Activated CD4-positive, alpha-beta T cell treated with anti-CD3 and anti-CD28 coated beads, Interleukin-2, amount 10 ng/mL, durations not matched to agents 7 days and 5 days (primary cell): ENCODE measurements at places on chromosomes 11 and 22. TPM values are rescaled to one million over a fixed set of nuclear protein-coding genes. Genes with fewer than 3 reads are reported as not detected.

DNA sequence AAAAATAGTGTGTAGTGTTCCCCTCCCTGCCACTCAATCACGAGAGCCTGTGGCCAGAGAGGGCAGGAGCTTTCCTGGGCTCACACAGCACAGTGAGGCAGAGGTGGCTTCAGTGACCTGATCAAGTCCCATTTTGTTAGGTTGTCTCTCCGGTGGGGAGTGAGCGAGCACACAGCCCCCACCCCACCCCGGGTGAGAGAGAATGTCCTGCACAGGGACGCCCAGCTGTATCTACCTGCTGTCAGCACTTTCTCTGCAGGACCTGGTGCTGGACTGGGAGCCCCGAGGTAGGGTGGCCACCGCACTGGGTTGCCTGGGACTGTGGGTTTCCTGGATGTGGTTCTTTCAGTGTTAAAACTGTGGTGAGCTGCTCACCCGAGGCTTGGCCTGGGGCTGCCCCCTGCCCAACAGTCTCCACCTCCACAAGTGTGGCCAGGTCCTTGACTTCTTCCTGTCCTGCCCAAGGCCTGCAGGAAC is 6.1 kb downstream of the CAPN5 start:
- no peaks in the 10 kb centered on the region for H3K36me3 ChIP-seq
- no peak for DNase-seq
- H3K27me3 ChIP-seq = peaks cover 8% of the 10 kb centered on the region
- H3K27ac ChIP-seq = no peak overlapping the region

- H3K4me3 ChIP-seq = peak overlapping the region; percentile 31
- peak; percentile 25 for DNase-seq
- peaks cover 4% of the 10 kb centered on the region for H3K27me3 ChIP-seq
Observed at GRCh38 chr22:45612451-45612901, 59.2 kb upstream of the ATXN10 start.

GRCh38 chr11:71284525-71285092 is 32.2 kb upstream of the SHANK2 start:
- no peaks in the 10 kb centered on the region for H3K36me3 ChIP-seq
- no peak overlapping the region for H3K27ac ChIP-seq
- no peak for DNase-seq
- peaks cover 2% of the 10 kb centered on the region for H3K27me3 ChIP-seq
- no peak overlapping the region for H3K4me3 ChIP-seq
- no peaks in the 10 kb centered on the region for H3K4me1 ChIP-seq

DNA sequence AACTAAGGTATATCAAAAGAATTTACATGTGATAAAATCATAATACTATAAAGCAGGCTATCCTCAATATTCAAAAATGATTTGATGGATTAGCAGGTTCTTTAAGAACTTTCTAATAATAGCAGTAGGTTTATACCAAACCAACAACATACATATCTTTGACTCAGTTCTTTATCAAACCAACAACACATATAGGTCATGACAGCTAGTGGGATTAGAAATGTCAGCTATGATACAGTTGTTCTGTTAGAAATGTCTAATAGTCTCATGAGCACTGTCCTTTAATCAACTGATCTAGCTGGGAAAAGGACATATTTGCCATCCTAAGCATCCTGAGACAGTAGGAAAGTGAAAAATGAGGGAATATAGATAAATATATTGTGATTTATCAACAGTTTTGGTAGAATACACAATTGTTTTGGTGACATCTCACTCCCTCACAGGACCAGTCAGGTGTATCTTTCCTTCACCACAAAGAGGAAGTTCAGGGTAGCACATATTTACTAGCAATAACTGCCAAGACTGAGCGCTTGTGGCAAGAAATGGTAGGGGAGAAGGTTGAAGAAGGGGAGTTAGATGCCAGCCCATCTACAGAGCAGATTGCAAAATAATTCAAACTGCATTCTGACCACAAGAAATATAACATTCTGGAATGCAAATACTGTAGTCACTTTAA is 90.8 kb upstream of the APOA1 start:
- H3K27me3 ChIP-seq = no peaks in the 10 kb centered on the region
- H3K27ac ChIP-seq = peak overlapping the region; percentile 92
- peak; percentile 31 for DNase-seq
- H3K4me3 ChIP-seq = peak overlapping the region; percentile 54

Gene ZNF280B
- 1.9 TPM for total RNA-seq

GRCh38 chr22:20175597-20175900 is 24.7 kb upstream of the CCDC188 start:
- H3K27me3 ChIP-seq = no peaks in the 10 kb centered on the region
- no peak for DNase-seq
- no peak overlapping the region for H3K4me3 ChIP-seq
- H3K36me3 ChIP-seq = no peaks in the 10 kb centered on the region
- H3K4me1 ChIP-seq = no peaks in the 10 kb centered on the region
- no peak overlapping the region for H3K27ac ChIP-seq

DNA sequence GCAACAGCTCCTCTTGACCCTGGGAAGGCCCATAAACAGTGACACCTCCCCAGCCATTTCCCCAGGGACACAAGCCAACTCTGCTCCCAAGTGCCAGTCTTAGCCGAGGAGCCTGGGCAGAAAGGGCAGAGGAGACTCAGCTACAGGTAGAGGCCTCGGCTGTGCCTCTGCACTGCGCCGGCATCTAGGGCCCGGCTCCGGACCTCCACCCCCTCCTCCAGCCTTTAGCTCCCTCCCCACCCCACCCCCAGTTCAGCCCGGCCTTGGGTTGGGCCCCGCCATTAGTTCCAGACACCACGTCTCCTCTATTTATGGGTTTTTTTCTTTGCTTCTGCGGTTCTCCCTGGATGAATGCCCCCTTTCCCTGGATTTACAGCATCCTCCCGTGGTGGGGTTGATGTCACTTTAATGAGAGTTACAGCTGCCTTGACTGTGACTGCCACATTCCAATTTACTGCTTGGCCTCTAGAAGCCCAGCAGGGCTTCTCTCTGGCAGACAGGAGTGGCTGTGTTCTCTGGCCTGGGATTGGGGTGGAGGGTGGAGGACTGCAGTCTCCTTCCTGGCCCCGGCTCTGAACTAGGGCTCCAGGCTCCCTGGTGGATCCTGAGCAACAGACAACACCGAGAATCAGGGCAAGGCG is 13.5 kb upstream of the OAF start:
- peaks cover 12% of the 10 kb centered on the region for H3K27me3 ChIP-seq
- DNase-seq = no peak
- no peak overlapping the region for H3K27ac ChIP-seq
- no peaks in the 10 kb centered on the region for H3K36me3 ChIP-seq
- no peaks in the 10 kb centered on the region for H3K4me1 ChIP-seq

DNA sequence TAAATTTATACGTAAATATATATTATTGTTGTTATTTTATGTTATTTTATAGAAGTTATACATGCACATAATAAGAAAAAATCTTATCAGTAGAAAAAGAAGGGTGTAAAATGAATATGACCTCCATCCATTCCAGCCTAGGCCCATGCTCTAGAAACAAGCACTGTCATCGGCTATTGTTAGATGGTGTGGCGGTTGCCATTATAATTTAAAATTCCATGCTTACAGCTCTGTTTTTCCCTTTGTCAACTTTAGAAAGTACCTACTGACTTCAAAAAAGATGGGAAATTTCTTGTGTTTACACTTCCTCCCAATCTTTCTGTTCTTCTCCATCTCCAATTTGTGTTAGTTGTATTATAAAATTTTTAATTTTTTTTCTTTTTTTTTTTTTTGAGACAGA is 61.9 kb upstream of the RDX start:
- peaks cover 17% of the 10 kb centered on the region for H3K4me1 ChIP-seq
- no peak overlapping the region for H3K4me3 ChIP-seq
- DNase-seq = no peak
- H3K27me3 ChIP-seq = no peaks in the 10 kb centered on the region

- H3K4me1 ChIP-seq = no peaks in the 10 kb centered on the region
- H3K27ac ChIP-seq = no peak overlapping the region
- DNase-seq = no peak
- no peak overlapping the region for H3K4me3 ChIP-seq
- H3K27me3 ChIP-seq = no peaks in the 10 kb centered on the region
- H3K36me3 ChIP-seq = no peaks in the 10 kb centered on the region
Observed at GRCh38 chr11:100939571-100939970, 190.0 kb downstream of the PGR start.

- DNase-seq = no peak
- no peak overlapping the region for H3K27ac ChIP-seq
- no peaks in the 10 kb centered on the region for H3K4me1 ChIP-seq
- H3K36me3 ChIP-seq = no peaks in the 10 kb centered on the region
- no peak overlapping the region for H3K4me3 ChIP-seq
- peaks cover 7% of the 10 kb centered on the region for H3K27me3 ChIP-seq
Observed at GRCh38 chr11:94794287-94795168, 26.4 kb downstream of the AMOTL1 start.

DNA sequence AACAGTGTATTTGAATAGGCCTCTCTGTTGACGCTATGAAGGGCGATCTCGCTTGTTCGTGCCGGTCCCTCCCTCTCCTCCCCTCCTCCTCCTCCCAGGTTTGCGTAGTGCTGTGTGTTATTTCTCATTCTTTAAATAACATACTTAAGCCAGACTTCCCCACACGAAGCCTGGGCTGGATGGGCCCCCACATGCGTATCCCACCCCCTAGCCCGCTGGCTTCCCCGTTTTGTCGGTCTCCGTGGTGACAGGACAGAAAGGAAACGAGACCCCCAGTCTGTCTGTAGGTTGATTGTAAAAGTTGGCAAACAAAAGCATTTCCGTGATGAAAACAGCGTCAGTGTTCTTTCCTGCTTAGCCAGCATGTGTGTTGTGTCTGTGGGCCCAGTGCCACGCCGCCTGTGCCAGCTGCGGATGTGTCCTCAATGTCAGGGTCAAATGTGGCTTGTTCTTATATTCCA is 27.3 kb downstream of the FAM118A start:
- H3K4me1 ChIP-seq = peaks cover 42% of the 10 kb centered on the region
- H3K36me3 ChIP-seq = peaks cover 52% of the 10 kb centered on the region
- H3K4me3 ChIP-seq = no peak overlapping the region
- no peak for DNase-seq
- H3K27ac ChIP-seq = no peak overlapping the region

Gene DGCR6L
- total RNA-seq = 60.4 TPM

- no peaks in the 10 kb centered on the region for H3K4me1 ChIP-seq
- no peak overlapping the region for H3K27ac ChIP-seq
- DNase-seq = no peak
Observed at GRCh38 chr11:92954003-92954402, 15.4 kb upstream of the MTNR1B start.

Gene TMPRSS4
- total RNA-seq = not detected

- no peak for DNase-seq
- H3K4me1 ChIP-seq = no peaks in the 10 kb centered on the region
- no peak overlapping the region for H3K27ac ChIP-seq
- no peak overlapping the region for H3K4me3 ChIP-seq
- H3K27me3 ChIP-seq = no peaks in the 10 kb centered on the region
Observed at GRCh38 chr11:45945397-45945999, 23.0 kb downstream of the LARGE2 start.

DNA sequence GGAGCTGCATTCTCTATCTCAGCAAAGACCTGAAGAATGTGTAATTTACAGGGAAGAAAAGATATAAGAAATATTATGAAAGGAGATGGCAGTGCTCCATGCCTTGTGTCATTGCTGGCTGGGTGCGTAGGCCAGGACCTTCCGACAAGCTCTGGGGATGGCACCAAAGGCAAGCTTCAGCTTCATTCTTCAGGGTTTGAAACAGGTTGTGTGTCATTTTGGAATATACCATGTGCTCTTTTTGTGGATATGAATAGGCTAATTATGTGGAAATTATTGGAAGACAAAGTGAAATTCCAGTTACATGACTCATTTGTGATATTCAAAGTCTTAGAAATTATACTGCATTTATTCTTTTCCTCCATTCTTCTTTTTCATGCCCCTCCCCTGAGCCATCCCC is 5.7 kb upstream of the KIRREL3 start:
- no peak overlapping the region for H3K27ac ChIP-seq

DNA sequence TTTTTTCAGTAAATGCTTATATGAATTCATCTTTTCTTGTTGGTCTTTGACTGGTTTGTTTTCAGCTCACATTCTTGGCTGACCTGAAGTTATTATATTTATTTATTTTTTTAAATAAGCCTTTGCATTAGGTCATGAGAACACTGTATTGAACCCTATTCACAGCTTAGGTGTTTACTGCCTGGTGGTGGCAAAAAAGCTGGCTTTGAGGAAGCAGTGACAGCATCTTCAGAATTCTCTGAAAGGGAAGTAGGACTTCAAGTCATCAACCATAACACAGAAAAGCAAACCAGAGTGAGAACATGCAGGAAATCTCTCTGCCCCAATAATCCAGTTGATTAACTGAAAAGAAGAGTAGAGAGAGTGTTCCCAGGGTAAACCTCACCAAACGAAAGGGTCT is 30.3 kb upstream of the MMP13 start:
- peaks cover 6% of the 10 kb centered on the region for H3K4me1 ChIP-seq
- H3K27me3 ChIP-seq = peaks cover 8% of the 10 kb centered on the region
- no peak overlapping the region for H3K27ac ChIP-seq
- no peak for DNase-seq
- H3K36me3 ChIP-seq = no peaks in the 10 kb centered on the region

Gene VSIG10L2
- total RNA-seq = not detected

Gene PGR
- total RNA-seq = not detected

Gene ARHGAP1
- 83.8 TPM for total RNA-seq

DNA sequence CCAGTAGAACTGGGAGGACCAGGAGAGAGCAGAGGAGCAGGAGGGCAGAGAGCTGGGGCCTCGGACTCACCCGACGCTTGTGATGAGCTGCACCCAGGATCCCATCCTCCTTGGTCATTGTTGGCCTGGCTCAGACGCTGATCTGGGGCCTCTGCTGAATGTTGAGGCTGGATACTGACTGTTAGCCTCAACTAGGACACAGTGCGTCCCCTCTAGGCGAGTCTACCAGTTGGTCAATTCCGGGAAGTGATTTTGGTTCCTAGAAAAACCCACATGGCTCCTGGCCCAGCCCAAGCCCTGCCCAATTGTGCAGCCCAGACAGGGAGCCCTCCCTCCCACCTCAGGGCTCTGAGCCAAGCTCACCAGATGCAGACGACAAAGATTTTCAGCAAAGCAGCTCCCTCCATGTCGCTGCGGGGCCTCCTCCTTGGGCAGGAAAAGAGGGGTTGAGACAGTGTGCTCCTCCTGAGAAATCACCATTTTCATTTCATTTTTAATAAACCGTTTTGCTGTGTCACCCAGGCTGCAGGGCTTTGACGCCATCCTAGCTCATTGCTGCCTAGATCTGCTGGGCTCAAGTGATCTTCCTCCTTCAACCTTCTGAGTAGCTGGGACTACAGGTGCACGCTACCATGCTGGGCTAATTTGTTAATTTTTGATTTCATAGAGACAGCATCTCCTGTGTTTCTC is at the start of gene APOL4:
Gene APOL4, minus strand, starts transcription at position 180 of the 690 bp plus-strand sequence. Its CDS starts 75 bp downstream, at position 105.
- no peaks in the 10 kb centered on the region for H3K27me3 ChIP-seq
- H3K4me3 ChIP-seq = no peak within 1 kb of the TSS
- no peak for DNase-seq
- H3K36me3 ChIP-seq = no peaks in the 10 kb centered on the region

Gene MMP11
- total RNA-seq = 0.27 TPM

Gene OR10W1
- total RNA-seq = not detected
